ENCODE measurements at places on chromosomes 5 and 9.
A peak's percentile ranks its signal among the peaks of the same experiment; 100 is the strongest.

GRCh38 chr9:38254151-38254550, 138.4 kb upstream of the ALDH1B1 start:
- no peak for DNase-seq

GRCh38 chr5:87101321-87101720, 166.4 kb upstream of the RASA1 start:
- no peak for DNase-seq

- DNase-seq, result no peak
Observed at GRCh38 chr9:2359891-2360471, 261.6 kb upstream of the VLDLR start.

GRCh38 chr9:108903420-108904103, 30.4 kb downstream of the ELP1 start:
- DNase-seq, result no peak

DNA sequence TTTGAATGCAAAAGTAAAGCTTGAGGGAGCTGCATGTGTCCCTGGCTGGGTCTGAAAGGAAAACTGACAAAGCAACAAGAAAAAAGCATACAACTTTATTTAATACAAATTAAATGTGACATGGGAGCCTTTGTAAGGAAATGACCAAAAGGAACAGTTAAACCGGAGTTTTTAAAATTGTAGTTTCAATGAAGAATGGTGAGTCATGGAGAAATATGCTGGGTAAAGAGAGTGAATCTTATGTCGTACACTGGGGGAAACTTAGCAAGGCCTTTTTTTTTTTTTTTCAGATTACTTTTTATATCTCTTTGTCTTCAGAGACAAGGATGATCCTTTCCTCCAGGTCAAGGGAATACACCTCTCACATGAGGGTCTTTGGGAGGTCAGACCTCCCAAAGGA, 50.1 kb upstream of the FBXL17 start:
- no peak for DNase-seq

DNA sequence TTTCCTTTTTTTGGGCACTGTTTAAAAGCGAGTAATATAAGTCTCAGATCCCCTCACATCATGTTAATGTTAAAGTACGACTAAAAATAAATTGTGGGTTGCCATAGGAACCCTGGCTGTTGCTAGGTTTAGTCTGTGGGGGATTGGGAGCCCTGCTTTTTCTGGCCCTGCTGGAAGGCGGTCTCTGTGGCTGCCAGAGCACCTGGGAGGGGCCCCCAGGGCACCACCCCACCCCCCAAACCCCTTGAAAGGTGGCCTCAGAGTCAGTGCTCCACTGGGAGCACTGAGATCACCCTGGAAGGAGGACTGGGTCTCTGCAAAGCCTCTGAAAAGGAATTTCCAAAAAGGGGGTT, 66.2 kb upstream of the NEURL1B start:
- no peak for DNase-seq

DNA sequence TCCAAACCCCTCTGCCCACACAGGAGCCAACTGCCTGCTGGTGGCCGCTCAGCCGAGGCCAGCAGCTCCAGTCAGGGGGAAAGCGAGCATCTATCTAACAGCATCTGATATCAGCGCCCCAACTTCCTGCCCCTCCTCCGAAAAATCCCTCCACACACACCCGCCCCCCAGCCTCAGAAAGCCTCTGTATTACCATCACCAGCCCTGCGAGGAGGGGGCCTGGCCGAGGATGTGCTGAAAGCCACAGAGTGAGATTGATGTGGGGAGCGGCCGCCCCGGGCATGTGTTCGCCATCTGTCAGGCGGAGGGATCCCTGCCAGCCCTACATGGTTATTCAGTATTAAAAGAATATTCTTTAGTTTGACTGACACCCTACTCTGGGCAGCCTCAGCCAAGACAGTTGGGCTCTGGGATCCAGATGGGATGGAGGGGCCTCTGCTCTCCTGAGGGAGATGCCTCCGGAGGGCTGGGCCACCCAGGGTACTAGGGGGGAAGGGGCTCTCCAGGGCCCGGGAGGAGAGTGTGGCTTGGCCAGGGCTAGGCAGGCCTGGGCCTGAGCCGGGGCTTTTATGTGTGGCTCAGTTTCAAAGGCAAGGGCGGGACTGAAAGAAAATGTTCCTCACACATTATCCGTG, 98.0 kb downstream of the HSD17B3 start:
- no peak for DNase-seq

DNA sequence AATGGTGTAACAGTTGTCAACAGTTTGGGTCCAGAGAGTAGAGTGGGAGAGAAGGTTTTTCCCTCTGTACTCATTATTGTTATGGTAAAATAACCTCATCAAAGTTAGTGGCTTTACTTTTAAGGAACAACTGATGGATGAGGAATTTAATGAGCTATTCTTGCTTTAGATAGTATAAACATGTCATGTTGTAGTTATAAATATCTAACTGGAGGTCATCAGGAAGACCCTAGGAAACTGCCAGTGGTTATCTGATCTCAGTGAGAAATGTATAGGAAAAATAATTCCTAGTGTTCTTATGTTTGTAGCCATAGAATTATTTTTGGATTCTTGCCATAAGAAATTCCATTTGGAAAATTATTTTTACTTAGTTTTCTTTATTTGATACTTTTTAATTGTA, 4.1 kb downstream of the ERCC6L2 start:
- no peak for DNase-seq

- DNase-seq, result no peak
Observed at GRCh38 chr9:134237630-134238265, 73.4 kb upstream of the RNU6ATAC start.

- no peak for DNase-seq
Observed at GRCh38 chr5:179143446-179143845, 83.3 kb downstream of the ZNF354C start.

GRCh38 chr9:33025572-33026342, 684 bp downstream of the DNAJA1 start:
- DNase-seq, result peak; percentile 71

- DNase-seq, result no peak
Observed at GRCh38 chr5:142296914-142297417, 27.9 kb downstream of the SPRY4 start.

GRCh38 chr5:42285230-42285629, 138.0 kb upstream of the GHR start:
- no peak for DNase-seq

DNA sequence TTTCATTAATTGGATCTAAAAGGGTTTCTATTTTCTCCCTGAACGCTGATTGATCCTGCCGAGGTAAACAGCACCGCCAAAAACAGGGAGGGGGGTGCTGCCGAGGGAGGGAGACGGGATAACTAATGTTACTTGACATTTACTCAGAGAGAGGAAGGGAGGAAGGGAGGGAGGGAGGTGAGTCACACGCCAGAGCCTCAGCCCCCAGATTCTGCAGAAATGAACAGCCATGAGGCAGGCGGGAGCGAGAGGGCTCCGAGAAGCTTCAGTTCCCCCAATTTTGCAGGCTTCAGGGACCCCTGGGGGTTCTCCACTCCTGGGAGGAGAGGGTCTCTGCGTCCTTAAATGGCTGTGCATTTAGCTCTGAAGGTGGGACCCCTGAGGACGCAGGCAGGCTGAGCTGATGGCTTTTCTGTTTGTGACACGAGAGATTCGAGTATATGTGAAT, 59.1 kb upstream of the IER5L start:
- peak; percentile 44 for DNase-seq

- no peak for DNase-seq
Observed at GRCh38 chr5:72125941-72126620, 18.8 kb downstream of the MAP1B start.

GRCh38 chr9:121324316-121324715, 45.7 kb downstream of the STOM start:
- DNase-seq, result peak; percentile 22

- DNase-seq, result no peak
Observed at GRCh38 chr5:39022151-39022550, 52.0 kb downstream of the RICTOR start.

DNA sequence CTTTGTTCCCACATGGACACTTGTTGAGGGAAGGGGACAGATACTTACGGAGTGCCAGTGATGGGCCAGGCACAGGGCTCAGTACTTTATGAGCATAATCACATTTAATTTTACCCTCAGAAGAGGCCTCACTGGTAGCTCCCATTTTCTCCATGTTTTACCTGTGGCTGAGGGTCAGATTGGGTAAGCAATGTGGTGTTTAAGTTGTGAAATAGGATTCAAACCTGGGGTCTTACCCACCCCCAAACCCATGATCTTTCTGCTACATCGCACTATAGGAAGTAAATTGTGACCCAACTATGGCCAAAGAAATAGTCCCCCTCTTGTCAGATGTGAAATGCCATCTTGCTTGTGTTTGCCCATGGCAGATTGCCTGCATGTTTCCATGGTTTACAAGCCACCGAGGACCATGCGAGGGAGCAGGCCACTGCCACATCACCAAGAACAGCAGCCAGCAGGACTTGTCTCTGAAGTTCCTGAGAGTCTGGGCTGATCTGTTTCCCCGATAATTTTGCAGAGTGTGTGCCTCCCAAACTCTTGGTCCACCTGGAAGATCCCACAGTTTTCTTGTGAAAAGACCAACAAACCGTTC, 95.4 kb downstream of the MACROH2A1 start:
- DNase-seq, result no peak

DNA sequence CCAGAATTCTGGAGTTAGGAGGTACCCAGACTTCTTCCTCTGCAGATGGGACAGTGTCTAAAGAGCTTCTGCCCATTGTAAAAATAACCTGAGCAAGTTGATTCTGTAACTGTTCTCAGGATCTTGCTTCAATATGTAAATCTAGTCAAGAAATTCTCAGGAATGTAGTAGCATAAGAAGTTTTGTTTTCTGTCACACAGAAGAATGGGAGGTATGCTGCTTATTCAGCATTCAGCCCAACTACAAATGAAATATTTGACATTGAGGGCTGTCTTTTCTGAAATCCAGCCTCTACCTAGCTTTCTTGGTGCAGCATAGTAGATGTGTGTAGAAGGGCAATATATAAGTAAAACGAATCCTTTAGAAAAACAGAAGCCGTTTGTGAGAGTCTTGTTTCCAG, 13.8 kb downstream of the MACIR start:
- no peak for DNase-seq

DNA sequence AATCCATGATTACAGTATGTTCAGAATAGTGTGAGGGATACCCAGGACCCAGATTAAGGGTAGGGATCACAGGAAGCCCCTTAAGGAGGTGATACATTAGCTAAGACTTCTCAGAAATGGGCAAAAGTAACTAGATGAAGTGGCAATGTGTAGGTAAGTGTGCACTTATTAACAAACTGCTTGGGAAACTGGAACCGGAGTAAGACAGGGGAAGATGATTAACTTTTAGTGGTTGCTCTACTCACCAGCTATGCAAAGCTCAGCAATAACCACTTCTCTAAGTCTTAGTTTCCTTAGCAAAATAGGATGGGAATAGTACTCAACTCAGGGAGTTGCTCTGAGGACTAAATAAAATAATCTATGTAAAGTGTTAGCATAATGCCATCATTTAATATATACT, 182.2 kb downstream of the MCTP1 start:
- no peak for DNase-seq

GRCh38 chr9:132478353-132479050, 68.5 kb downstream of the CFAP77 start:
- no peak for DNase-seq

GRCh38 chr5:173567548-173567947, 48.9 kb downstream of the BOD1 start:
- no peak for DNase-seq

- no peak for DNase-seq
Observed at GRCh38 chr5:128470663-128471062, 67.4 kb downstream of the FBN2 start.

DNA sequence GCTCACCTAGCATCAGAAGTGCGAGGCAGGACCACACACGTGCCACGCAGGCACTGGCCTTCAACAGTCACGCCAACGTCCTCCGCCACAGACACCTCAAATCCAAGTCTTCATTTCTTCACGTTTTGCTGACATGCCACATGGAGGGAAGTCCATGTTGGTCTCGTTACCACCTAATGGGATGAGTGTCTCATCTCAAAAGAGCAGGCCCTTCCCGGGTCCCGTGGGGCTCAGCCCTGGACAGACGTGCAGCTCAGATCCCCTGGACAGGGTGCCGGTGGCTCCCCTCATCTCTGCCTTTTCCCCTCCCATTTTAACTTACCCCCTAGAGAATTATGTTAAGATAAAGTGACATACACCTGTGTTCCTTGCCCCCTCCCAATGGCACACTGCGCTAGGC, 76.8 kb downstream of the MRPL36 start:
- DNase-seq, result no peak

DNA sequence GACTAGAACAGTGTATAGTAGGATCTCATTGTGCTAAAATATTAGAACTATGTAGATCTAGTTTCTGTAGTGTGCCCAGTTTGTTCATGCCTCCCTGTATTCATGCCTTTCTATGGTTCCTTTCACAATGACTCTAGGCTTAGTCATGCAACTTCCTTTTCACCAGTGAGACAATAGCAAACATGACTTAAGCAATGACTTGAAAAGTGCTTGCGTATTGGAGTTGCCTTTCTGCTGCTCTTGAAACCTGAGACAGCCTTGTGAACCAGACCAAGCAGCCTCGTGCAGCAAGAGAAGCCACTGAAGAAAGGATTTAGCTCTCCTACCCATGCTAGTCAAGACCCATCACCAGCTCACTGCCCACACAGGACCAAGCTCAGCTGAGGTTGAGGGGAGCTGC, 294.5 kb upstream of the TAS2R1 start:
- DNase-seq, result peak; percentile 38

- peak; percentile 85 for DNase-seq
Observed at GRCh38 chr5:127839496-127840197, 136.5 kb downstream of the CCDC192 start.

DNA sequence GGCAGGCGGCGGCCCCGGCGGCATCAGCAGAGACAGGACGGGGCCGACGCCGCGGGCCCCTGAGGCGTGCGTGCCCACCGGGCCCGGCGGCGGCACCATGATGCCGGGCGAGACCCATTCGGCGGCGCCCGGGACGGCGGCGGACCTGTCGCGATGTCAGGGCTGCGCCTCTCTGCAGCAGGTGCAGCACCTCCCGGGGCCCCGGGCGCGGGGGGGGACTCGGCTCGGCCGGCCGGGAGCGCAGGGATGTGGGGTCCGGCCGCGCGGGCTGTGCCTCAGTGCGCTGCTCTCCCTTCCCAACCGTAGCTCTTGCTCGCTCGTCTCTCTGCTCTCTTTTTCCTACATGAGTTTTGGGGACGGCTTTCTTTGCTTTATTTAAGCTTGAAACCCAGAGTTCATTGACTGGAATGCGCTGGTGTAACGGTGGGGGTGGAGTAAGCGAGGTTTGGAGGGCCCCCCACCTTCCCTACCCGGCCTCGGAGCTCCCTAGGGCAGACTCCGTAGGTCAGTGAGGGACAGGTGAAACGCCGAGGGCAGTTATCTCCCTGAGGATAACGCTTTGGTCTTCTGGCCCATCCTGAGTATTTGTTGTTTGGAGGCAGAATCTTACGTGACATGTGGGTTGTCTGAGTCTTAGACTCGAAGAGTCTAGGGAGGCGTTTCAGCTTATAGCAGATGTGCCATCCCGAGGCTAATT, 490 bp downstream of the ICE1 start:
- DNase-seq, result no peak

DNA sequence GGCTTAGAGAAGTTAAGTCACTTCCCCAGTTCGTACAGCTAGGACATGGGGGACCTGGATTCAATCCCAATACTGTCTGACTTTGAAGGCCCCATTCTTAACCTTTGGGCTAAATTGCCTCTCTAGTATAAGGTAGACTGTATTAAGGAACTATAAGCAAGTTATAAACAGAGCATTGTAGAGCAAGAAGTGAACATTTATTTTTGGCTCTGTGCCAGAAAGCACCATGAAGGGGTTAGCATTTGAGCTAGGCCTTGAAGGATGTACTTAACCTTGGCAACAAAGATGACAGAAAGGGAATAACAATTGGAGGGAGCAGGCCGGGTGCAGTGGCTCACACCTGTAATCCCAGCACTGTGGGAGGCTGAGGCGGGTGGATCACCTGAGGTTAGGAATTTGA, 32.8 kb downstream of the GALNT10 start:
- DNase-seq, result no peak

- DNase-seq, result no peak
Observed at GRCh38 chr5:140992828-140993227, 26.6 kb downstream of the PCDHAC2 start.
